AG20443 (cell line): ENCODE measurements at places on chromosomes 1 and 21.

DNA sequence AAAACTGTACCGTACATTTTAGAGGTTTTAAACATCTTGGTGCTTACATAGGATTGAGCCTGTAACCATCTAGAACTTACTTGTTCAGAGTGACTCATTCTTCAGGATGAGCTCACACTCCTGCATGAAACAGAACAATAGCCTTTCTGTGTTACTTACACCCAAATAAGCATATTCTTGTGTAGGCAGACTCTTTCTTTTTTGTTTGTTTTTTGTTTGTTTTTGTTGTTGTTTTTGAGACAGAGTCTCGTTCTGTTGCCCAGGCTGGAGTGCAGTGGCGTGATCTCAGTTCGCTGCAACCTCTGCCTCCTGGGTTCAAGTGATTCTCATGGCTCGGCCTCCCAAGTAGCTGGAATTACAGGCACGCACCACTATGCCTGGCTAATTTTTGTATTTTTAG is 3.8 kb upstream of the CA6 start:
- DNase-seq, result peak; percentile 87

DNA sequence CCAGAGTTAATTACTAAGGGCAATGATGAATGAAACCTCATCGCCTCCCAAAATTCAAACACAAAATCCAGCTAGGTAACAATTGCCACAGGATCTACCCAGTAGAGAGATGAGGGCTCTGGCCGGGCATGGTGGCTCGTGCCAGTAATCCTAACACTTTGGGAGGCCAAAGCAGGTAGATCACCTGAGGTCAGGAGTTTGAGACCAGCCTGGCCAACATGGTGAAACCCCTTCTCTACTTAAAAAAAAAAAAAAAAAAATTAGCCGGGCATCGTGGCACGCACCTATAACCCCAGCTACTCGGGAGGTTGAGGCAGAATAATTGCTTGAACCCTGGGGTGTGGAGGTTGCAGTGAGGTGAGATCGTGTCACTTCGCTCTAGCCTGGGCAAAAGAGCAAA is 15.8 kb downstream of the CD2 start:
- no peak for DNase-seq

GRCh38 chr1:187692799-187693198 is 864.0 kb downstream of the PLA2G4A start:
- DNase-seq, result no peak

DNA sequence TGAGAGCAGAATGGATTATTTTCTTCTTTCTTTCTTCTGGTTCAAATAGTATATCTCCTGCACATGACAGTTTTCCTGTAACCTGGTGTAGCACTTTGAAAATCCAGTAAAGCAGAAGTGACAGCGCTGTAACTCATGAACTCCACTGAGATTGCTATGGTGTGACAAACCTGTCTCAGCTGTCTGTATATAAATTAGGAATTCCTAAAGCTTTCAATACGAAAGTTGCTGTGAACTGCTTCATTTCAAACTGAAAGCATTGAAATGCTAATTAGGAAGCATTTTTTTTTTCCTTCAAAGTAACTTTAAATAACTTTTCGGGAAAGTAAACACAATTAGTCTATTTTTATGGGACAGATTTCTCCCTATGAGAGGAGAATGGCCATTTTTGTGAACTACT is 646.9 kb upstream of the ZP4 start:
- no peak for DNase-seq
